T-helper 1 cell (primary cell): ENCODE measurements at places on chromosomes 2 and 18.

- no peak for DNase-seq
Measured at GRCh38 chr2:101002562-101003277, 631 bp downstream of the RPL31 start.

DNA sequence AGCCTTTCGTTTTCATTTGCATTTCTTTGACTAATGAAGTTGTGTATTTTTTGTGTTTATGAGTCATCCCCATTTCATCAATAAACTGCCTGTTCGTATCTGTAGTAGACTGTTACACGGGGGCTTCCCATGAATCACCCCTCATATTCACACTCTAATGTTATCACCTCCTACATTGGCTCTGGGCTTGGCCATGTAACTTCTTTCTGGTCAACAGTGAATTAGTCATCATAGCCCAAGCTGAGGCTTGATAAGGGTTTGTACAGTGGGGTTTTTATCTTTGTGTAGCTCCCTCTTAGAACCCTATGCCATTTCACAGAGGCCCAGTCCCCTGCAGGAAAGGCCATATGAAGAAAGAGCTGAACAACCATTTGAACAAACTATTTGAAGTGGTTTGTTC is 151.0 kb downstream of the CCBE1 start:
- DNase-seq, result no peak

GRCh38 chr2:128368437-128369107 is 49.9 kb upstream of the HS6ST1 start:
- no peak for DNase-seq

DNA sequence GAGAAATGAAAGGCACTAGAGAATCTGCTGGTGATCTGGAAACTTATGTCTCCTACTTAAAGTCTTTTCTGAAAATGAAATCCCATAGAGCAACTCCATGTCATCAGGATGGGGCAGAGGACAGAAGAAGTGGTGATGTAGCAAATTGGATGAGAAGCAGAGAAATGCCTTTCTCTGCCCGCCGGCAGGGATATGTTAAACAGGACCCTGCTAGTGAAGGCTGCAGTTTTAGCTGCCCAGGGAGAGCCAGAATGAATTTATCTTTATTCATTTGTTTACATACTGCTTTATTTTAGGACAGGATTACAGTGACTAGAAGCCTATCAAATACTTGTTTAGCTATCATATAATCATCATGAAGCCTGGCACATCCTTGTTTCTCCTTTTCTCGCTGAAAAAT is 247.0 kb downstream of the DOK6 start:
- no peak for DNase-seq

DNA sequence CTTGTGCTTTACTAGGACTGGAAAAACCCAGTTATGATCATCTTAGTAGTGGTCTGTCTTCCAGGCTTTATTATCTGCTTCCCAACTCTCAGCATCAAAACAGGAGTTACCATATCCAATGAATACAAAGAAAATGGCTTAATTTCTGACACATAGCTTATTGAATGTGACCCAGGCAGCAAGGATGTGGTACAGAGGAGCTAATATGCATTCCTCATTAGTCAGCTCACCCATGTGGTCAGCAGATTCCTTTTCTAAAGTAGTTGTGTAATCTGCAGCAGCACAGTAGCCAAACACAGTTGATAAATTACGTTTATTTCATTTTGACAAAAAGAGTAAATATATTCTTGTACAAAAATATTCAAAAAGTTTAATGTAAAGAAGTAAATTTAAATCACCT is 43.6 kb downstream of the TSPYL6 start:
- DNase-seq, result no peak

DNA sequence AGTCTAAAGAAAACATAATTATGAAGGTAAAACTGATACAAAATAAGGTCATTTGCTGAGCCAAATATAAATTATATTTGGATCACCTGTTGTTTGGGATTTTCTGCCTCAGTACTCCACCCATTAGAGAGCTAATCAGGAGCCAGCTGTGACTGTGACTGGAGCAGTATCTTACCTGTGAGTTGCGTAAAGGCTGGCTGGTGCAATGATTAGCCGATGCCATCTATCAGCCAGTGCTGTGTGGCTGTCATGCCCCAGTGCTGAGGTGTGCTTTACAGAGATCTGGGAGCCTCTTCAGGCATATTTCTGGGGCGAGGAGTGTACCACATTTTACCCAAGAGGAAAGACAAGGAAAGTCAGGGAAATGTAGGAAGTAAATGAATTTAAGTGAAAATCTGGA is 191.8 kb downstream of the LRRTM1 start:
- DNase-seq, result no peak

DNA sequence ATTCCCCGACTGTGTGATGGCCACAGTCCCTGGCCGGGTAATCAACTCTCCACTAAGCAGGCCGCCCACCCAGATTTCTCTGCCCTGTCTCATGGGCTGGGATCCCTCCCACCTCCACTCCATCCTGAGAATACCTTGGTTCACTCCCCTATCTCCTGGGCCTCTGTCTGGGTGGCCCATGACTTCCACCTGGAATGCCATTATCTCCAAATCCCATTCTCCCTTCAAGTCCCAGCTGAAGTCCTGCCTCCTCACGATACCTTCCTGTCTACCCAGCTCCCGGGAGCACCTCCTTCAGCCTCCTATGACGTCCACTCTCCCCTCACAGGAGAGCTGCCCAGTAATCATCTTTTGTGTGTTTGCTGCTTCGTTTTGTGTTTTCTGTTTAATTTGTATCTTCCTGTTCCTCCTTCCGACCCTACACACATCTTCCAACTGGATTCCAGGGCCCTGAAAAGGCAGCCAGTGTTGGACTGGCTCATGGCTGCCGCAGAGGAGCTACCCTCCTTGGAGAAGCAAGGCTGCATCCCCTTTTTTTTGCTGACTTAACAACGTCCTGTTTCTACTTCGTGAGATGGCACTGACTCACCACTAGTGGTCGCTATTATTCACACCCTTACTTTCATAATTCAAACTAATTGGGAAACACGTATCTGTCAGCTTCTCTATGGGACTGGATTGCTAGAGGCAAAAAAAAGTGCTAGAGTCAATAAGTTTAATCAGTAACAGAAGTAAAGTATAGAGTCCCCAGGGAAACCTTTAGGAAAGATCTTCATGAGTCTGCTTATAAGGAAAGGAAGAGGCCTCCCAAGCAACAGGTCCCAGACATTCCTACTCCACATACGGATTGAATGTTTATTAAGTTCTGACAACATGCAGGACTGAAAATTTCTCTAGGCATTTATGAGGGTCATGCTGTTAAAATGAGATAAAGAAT is 171.9 kb upstream of the GATA6 start:
- peak; percentile 23 for DNase-seq
